Activated CD8-positive, alpha-beta T cell treated with anti-CD3 and anti-CD28 coated beads, Interleukin-2, amount 10 ng/mL, durations not matched to agents 7 days and 5 days (primary cell): ENCODE measurements at places on chromosomes 7 and 10. TPM values are rescaled to one million over a fixed set of nuclear protein-coding genes. Genes with fewer than 3 reads are reported as not detected.

ZNF722 gene
- not detected for total RNA-seq

CLDN4 gene
- total RNA-seq = 0.29 TPM

TRDMT1 gene
- total RNA-seq = 13.6 TPM

DNA sequence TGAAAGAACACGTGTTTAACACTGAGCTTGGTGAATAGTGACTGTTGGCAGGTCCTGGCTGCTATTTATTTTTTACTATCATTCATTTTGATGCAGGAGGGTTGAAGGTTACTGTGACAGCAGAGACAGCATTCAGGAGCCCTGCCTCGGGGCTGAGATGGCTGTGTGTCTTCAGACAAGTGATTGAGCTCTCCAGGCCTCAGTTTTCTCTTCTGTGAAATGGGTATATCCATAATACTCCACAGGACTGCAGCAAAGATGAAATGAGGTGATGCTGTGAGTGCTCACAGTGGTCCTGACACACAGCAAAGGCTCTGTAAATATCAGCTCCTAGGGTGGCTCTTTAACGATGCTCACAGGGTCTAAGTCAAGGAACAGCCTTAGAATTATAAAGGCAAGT is 295.2 kb downstream of the GFRA1 start:
- H3K36me3 ChIP-seq = no peaks in the 10 kb centered on the region
- H3K4me1 ChIP-seq = no peaks in the 10 kb centered on the region
- no peak overlapping the region for H3K4me3 ChIP-seq
- no peak for DNase-seq
- no peak overlapping the region for H3K27ac ChIP-seq

- DNase-seq = no peak
- peaks cover 51% of the 10 kb centered on the region for H3K36me3 ChIP-seq
- peak overlapping the region; percentile 82 for H3K4me3 ChIP-seq
- peak overlapping the region; percentile 86 for H3K27ac ChIP-seq
- peaks cover 20% of the 10 kb centered on the region for H3K4me1 ChIP-seq
- H3K27me3 ChIP-seq = no peaks in the 10 kb centered on the region
These were observed 857 bp downstream of the INTS15 start for GRCh38 chr7:6590645-6591110.

DNA sequence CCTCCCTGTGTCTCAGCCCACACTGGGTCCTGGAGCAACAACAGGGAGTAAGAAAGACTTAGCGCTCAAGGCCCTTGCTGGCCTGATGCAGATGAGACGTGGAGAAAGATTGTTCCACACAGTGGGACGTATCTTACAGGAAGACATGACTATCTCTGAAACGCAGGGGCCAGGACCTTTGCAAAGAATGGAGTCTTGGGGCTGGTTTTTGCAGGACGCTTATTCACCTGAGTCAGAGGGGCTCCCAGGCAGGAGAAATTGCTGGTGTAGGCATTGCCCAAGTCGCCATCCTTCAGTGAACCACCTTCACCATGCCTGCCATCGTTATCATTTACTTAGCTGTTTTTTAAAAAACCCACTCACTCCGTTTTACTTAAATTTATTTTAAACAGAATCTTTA is 11.8 kb upstream of the GDF10 start:
- no peak for DNase-seq
- H3K4me1 ChIP-seq = peaks cover 29% of the 10 kb centered on the region
- H3K4me3 ChIP-seq = no peak overlapping the region
- peaks cover 2% of the 10 kb centered on the region for H3K27me3 ChIP-seq
- H3K27ac ChIP-seq = no peak overlapping the region
- H3K36me3 ChIP-seq = peaks cover 3% of the 10 kb centered on the region

- H3K4me3 ChIP-seq = no peak overlapping the region
- peak; percentile 21 for DNase-seq
- H3K4me1 ChIP-seq = no peaks in the 10 kb centered on the region
These were observed 1043.2 kb upstream of the C7orf33 start for GRCh38 chr7:147547252-147547897.

GRCh38 chr7:1856888-1857441 is 186.9 kb downstream of the ELFN1 start:
- peaks cover 18% of the 10 kb centered on the region for H3K4me1 ChIP-seq
- no peak overlapping the region for H3K27ac ChIP-seq
- no peak for DNase-seq

DNA sequence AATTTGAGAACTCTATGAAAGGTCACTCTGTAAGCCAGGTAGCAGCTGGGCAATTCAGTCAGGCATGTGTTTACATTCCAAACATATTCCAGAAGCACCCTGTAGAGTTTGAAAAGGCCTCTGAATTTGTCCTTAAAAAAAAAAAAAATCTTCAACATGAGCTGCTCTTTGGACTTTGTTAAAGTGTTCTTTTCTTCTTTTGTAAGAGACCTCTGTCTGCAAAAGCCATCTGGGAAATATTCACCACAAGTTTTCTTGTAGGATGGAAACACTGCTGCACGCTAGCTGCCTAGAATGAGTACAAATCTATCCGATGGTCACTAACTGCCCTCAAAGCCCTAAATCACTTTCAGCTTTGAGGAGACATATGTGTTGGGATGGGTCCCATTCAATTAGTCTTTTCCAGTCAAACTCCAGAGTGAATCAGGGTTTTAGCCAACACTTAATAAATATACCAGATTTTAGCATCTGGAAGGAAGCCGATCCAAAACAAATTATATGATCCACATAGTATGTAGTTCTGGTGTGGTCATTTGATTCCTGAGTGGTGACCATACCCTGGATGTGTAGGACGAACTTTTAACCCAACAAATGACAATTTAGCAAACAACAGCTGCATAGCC is 85.9 kb downstream of the CD36 start:
- H3K4me1 ChIP-seq = no peaks in the 10 kb centered on the region
- H3K36me3 ChIP-seq = no peaks in the 10 kb centered on the region
- H3K4me3 ChIP-seq = no peak overlapping the region

GRCh38 chr10:70964245-70964644 is 75.9 kb upstream of the PCBD1 start:
- H3K36me3 ChIP-seq = no peaks in the 10 kb centered on the region
- no peak overlapping the region for H3K27ac ChIP-seq
